Upper lobe of right lung (tissue), 1 donor: ENCODE measurements at places on chromosomes 2 and 18. TPM values are rescaled to one million over a fixed set of nuclear protein-coding genes. Genes with fewer than 3 reads are reported as not detected.

C1QL2 gene
- not detected for total RNA-seq

SLC4A5 gene
- 3.2 TPM for total RNA-seq

AKAIN1 gene
- not detected for total RNA-seq

TDRD15 gene
- not detected for total RNA-seq

FOXD4L1 gene
- 0.78 TPM for total RNA-seq

PIEZO2 gene
- 20.4 TPM for total RNA-seq

DSC1 gene
- total RNA-seq, result not detected

HOXD8 gene
- 2.6 TPM for total RNA-seq

RGPD4 gene
- total RNA-seq, result 0.23 TPM

MDH1B gene
- 0.26 TPM for total RNA-seq

SELENOI gene
- 14.8 TPM for total RNA-seq

MARCHF4 gene
- total RNA-seq, result 0.09 TPM

SCN7A gene
- 97.1 TPM for total RNA-seq

SERPINB13 gene
- total RNA-seq, result not detected

AFF3 gene
- 44.6 TPM for total RNA-seq

DNA sequence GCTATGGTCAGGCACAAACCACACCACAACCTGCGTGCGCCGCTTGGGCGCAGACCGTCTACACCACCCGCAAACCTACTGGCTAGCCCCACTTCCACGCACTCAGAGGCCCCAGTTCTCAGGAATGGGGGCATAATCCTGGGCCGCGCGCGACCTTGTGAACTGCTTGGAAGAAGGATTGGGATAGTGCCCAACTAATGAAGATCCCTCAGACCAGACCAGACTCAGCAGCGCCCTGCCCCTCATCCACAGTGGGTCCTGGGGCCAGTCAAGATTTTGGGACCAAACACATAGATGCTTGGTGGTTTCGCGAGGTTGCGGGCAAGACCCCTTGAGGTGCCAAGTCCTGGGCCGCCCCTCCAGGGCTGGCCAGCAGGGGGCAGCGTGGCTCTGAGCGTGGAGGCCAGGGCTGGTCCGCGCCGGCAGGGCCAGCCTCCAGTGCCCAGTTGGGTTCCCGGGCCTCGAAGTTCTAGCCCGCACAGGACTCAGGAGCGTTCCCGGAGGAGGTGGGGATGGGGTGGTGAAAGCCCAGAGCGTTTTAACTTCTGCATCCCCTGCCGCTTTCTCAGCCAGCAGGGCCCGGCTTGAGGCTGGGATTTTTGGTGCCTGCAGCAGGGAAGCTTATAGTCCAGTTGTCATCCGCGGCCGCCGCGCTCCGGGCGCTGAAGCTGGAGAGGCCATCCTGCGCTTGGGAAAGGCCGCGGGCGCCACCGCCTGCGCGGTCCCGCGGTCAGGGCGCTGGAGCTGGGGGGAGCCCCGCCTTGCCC, 8.3 kb downstream of the OSR1 start:
- DNase-seq, result peak; percentile 82

DNA sequence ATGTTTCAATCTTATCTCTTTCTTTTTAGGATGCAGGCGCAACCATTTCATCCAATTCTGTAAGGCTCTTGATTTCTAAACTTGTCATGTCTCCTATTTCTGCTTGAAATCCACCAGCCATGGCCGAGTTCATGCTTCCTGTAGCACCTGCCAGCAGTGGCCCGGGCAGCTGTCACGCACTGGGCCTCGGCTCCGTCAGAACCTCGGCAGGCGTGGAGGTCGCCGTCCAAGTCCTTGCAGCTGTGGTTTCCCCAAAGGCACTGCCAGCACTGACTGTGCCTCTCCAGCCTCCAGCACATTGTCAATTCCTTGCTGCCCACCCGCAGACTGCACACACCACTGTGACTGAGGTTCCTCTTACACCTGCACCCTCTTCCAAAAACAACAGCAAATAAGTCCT, 188.7 kb upstream of the SALL3 start:
- DNase-seq, result peak; percentile 27

GRCh38 chr2:200212862-200213425, 93.5 kb upstream of the SPATS2L start:
- DNase-seq, result no peak

- DNase-seq, result peak; percentile 55
Observed at GRCh38 chr2:232455426-232456255, at the start of gene ALPI. TSS of gene ALPI (plus strand) at chr2:232456153. CDS start at chr2:232456200, 47 bp downstream.

GRCh38 chr2:51350100-51350499, 318.2 kb upstream of the NRXN1 start:
- no peak for DNase-seq

- no peak for DNase-seq
Observed at GRCh38 chr2:28312307-28313219, 80.1 kb upstream of the FOSL2 start.

GRCh38 chr2:69013840-69014821, 1.2 kb downstream of the ANTXR1 start:
- no peak for DNase-seq

DNA sequence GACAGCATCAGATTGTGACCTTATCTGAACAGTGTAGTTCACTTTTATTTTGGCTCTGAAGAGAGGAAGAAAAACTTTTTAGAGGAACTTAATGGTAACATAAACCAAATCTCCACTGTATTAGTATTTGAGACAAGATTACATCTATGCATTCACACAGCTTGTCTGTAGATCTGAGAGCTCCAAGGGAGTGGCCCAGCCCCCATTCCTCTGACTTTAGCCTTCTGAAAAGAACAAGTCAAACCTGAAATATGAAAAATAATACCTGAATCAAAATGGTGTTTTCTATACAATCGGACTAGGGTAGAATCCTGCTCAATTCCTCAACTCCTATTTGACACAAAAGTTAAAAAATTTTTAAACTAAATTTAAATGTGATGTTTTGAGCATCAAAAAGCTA, 23.1 kb downstream of the STARD7 start:
- DNase-seq, result no peak

- DNase-seq, result no peak
Observed at GRCh38 chr2:151120011-151120410, 141.7 kb downstream of the RBM43 start.

GRCh38 chr2:205713086-205713485, 30.8 kb downstream of the NRP2 start:
- no peak for DNase-seq

DNA sequence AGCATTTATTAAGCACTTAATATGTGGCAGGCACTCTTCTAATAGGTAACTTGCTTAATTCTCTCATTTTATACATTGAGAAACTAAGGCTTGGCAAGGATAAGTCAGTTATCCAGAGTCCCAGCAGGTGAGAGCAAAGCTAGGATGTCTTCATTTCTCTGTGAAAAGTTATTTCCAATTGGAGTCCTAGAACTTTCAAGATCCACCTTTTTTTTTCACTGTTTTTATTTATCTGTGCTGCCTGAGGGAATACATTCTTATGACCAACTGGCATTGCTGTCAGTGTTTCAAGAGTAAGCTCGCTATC, 56.2 kb upstream of the ETAA1 start:
- DNase-seq, result no peak

DNA sequence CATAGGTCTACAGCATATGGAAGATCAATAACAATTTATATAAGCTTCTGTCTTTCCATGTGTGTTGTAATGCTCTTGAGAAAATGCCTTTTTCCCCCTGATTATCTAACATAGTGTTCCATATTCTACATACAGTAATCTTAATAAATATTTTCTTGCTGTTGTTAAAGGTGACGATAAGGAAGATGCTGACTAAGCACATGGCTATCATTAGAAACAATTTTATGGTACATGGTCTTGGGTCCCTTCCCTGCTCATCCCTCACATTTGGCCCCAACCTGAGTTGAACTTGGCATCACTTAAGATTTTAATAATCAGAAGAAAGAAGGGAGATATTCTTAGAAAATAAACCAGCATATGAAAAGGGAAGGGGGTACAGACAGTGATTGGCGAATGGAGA, 382.1 kb upstream of the CDH20 start:
- DNase-seq, result no peak

GRCh38 chr2:103355287-103355686, 593.5 kb downstream of the TMEM182 start:
- DNase-seq, result no peak

DNA sequence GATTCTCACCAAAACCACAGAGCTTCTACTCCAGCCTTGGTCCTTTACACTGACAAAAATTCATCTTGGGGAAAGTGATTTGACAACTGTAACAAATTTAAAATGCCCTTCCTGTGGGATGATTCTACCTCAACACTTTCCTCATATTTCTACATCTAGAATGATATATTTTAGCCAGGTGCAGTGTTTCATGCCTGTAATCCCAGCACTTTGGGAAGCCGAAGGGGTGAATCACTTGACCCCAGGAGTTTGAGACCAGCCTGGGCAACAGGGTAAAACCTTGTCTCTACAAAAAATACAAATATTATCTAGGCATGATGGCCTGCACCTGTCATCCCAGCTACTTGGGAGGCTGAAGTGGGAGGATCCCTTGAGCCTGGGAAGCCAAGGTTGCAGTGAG, 408.6 kb downstream of the CDH7 start:
- no peak for DNase-seq

GRCh38 chr2:153373510-153374279, 104.9 kb downstream of the RPRM start:
- DNase-seq, result no peak

DNA sequence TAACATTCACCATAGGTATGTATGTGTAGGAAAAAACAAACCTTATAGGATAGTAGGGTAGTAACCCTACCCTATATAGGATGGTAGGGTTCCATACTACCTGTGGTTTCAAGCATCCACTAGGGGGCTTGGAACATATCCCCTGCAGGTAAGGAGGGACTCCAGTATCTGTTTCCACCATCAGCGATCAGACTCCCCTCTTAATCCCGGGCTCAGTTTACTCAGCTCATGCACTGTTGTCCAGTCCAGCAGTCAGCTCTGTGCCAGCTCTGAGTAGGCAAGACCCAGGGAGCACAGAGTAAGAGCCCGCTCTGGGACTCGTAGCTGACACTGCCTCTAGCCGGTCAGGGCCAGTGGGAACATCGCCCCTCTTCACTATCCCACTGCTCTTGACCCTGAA, 61.7 kb downstream of the MEX3C start:
- no peak for DNase-seq

DNA sequence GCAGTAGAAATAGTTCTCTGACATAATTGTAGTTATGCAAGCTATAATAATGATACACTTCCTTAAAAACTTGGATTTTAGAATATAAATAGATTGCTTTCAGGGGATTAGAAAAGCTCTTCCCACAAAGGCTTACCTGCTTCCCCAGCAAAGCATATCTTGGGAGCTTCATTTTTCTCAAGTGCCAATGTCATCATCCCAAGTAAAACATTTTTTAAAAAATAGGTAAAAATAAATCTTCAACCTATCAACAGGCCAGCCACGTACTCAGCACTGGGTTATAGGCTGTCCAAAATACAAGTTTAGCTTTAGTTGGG, 39.0 kb upstream of the NPAS2 start:
- no peak for DNase-seq

- DNase-seq, result no peak
Observed at GRCh38 chr2:65049010-65049639, 7.1 kb upstream of the CEP68 start.

GRCh38 chr2:32009516-32010256, 1.1 kb downstream of the MEMO1 start:
- peak; percentile 80 for DNase-seq

DNA sequence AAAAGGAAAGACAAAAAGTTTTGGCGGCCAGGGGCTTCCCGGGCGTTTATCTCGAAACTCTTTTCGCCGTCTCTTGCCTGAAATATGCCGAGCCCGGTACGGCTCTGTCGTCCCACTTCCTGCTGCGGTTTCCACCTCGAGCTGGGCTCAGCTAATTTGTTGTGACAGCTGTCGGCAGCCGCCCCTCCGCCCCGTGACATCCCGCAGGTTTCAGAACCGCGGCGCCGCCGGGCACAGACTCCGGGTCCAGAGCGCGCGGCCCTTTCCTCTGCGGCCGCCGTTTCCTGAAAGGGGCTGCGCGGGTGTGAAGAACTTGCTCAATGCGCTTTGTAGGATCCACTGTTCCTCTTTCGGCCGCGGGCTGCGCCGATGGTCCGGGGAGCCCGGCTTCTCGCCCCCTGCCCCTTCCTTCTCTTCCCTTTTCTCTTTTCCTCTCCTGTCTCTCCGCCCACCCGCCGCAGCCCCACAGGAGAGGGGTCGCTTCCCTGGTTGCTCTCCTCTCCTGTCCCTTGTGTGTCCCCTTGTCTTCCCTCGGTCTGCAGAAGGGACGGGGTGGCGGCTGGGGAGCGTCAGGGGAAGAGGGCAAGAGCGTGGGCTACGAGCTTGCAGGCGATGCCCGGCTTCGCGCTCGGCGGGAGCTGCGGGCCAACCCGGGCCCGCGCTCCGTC, 648 bp downstream of the ARID5A start:
- peak; percentile 92 for DNase-seq
